ENCODE measurements at places on chromosomes 2 and 18.

GRCh38 chr2:239106966-239107365 is 259.1 kb downstream of the TWIST2 start:
- DNase-seq = no peak

- no peak for DNase-seq
These were observed 18.6 kb downstream of the PTCD3 start for GRCh38 chr2:86124683-86125082.

GRCh38 chr2:219269362-219270054 is 9.7 kb upstream of the DNAJB2 start:
- no peak for DNase-seq

- no peak for DNase-seq
These were observed 18.2 kb downstream of the BMP10 start for GRCh38 chr2:68853035-68853434.

DNA sequence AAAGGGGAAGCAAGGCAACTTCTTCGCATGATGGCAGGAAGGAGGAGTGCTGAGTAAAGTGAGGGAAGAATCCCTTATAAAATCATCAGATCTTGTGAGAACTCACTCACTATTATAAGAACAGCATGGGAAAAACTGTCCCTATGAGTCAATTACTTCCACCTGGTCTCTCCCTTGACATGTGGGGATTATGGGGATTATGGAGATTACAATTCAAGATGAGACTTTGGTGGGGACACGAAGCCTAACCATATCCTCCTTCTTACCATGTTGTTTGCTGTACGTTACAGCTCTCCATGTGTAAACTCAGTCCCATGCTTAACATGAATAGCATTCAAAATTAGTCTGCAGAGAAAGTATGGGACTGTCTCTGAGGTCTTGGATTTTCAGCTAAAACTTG is 1096.8 kb upstream of the ACVR2A start:
- DNase-seq = no peak

DNA sequence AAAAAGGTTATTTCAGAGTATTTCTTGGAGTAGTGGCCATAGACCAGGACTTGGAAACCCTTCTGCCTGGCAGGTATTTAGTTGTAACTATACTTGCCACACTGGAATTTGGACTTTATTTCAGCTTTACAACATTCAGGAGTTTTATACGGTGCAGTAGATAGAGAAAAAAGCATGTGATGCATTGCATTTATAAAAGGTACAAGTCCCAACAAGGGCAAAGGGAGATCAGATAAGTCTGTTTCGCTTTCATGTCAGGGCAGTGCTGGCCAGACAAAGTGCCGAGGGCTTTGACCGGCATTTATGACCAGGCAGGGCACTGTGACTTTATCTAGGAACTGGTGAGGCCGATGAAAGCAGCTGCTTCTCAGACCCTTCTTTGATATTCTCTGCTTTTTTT is 145.4 kb downstream of the RTN4 start:
- DNase-seq = no peak

- no peak for DNase-seq
These were observed 121.4 kb upstream of the COL3A1 start for GRCh38 chr2:188852772-188853171.

DNA sequence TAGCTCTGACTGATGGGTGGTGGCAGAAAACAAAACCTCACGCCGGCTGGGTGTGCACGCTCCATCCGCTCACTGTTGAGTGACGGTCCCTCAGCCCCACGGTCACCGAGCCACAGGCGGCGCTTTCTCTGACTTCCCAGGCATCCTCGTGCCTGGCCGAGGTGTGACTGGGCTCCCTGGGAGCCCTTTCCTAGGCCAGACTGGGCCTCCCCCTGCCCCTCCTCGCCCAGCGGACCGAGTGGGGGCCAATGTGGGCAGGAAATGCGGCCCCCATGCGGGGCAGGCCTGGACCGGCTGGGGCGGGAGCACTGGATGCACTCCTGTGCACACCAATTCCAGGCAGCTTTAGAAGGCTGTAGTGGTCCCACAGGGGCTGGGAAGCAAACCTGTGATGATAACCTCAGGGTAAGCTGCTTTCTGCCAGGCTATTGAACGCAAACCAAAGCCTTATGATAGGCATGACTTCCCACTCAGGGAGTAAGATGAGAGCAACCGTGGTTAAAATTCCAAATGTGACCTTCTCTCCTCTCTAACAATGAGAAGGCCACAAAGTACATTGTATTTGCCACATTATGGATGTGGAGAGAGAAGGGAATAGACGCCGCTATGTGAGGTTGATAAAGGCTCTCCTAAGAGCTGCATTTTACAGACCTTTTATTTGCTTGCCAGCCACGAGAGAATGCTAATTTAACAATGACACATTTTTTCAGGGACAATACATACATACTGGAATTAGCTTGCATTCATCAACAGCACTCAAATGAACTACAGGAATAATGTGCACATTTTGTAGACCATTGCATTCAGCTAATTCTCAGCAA is 83.9 kb upstream of the PGAP1 start:
- DNase-seq = peak; percentile 29

- DNase-seq = peak; percentile 45
These were observed 26.8 kb downstream of the MPHOSPH10 start for GRCh38 chr2:71157124-71157793.

- DNase-seq = no peak
These were observed 509.8 kb upstream of the SMIM21 start for GRCh38 chr18:75937306-75937705.

DNA sequence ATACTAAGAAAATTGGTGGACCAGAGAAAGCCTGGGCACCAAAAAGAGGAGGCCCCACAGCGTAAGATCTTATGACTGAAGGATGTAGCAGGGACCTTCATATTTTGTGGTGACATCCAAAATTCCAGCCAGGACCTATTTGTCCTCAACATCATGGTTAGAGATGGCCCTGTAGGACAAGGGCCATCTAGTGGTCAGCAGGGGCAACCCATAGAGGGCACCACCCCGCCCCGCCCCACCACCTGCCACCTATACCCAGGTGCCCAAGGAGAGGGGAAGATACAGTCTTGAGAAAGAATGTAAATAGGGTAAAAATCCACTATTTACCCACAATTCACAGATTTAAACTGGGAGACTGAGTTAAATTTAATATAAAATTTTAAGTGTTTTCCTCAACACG is 59.6 kb upstream of the TMEM163 start:
- no peak for DNase-seq

GRCh38 chr2:82524826-82525225 is 1934.3 kb downstream of the SUCLG1 start:
- DNase-seq = no peak

DNA sequence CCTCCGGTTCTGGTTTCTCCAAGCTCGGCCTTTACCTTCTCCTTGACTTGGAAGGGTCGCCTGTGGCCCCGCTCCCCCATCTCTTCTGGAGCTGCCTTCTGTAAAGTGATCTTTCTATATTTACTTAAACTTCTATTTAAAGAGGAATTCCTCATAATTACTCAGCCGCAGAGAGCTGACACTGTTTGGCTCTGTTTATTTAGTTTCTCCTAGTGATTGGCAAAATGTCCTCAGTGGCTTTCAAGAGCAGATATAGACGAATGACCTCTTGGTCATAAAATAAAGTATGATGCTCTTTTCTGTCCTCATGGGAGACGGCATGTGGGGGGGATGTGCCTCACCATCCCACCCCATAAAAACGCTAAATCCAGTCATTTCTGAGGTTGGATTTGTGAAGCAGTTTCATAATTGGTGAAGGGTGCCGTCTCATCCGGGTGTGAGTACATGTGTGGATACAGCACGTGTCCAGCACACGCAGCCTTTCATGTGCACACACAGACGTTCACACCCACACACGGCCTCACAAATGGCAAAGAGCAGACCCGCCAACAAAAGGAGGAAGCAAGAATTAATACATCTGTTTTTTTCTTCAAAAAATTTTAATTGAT is 43.4 kb upstream of the SMAD7 start:
- no peak for DNase-seq

DNA sequence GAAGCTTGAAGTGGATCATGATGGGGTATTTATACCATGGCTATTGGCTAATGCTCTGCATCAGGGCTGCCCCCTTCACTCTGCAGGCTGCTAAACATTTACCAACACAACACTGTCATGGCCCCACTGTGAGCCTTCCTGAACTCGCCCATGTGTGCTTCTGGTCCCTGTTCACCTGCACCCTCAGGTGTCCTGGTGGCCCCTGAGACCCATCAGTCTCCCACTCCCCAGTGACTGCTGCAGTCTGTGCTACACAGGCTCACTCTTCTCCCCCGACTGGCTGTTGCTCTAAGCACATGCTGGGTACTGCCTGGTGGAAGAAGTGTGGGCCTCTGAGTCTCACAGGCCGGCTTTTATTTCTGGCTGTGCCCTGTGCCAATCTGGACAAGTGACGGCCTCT is 183.0 kb upstream of the HS6ST1 start:
- no peak for DNase-seq

- no peak for DNase-seq
These were observed 452.7 kb downstream of the TGIF1 start for GRCh38 chr18:3902676-3903075.

GRCh38 chr2:220891405-220891804 is 680.7 kb downstream of the EPHA4 start:
- no peak for DNase-seq

DNA sequence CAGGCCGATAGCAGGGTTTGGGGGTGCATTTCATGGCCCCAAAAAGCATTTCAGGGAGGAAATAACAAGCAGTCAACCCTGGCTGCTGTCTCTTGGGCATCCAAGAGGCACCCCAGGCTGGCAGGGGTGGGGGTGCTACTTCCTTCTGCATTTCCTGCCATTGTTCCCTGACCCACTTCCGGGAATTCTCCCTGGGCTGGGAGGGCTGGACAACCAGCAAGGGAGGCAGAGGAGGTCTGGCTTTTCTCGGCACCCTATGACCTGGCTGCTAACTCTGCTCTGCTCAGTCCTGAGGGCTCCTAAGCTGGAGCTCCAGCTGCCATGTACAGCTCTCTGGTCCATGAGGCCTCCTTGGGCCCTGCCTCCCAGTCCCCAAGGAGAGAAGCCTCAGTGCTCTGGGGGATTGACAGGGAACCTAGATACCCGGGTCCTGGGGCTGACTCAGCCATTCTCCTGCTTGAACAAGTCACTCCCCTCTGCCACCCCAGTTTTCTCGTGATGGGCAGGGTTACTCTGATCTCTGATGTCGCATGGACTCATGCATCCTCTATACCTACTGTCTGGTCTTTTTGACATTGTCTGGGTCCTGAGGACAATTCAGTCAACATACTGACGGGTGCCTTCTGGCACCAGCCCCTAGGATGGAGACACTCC is 47.2 kb downstream of the DYSF start:
- DNase-seq = no peak

DNA sequence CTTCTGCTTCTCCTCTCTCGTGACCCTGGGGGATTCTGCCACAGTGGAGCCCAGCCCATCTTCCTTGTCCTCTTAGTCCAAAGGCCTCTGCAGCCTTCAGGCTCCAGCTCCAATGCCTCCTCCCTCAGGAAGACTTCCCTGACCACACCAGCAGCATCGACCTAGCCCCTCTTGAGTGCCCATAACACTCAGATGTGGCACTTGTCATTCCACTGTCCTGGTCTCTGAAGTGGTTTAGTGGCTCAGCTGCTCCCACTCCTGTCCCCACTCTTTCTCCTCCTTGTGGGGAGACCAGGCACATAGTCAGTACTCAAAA is 97.5 kb downstream of the STPG4 start:
- DNase-seq = no peak
